ENCODE measurements at places on chromosomes 3 and 15.

GRCh38 chr3:153254361-153254760, 92.3 kb downstream of the RAP2B start:
- DNase-seq = no peak

DNA sequence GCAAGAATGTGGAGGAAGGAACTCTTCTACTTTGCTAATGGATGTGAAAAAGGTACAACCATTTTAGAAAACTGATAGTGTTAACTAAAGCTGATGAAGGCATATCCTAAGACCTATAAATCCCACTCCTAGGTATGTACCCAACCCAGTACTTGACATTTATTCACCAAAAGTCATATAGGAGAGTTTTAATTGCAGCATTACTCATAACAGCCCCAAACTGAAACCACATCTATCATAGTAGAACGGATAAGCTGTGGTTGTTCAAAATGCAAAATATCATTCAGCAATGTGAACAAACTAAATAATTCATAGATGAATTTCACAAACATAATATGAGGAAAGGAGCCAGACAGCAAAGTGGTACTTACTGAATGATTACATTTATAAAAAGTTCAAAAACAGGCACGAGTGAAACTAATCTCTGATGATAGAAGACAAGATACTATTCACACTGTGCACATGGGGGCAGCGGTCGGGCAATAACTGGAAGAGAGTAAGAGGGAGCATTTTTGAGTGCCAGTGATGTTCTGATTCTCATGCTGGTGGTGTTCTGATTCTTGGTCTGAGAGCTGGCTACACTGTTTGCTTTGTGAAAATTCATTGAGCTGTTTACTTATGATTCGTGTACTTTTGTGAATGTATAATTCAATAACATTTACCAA, 34.3 kb downstream of the GOLIM4 start:
- no peak for DNase-seq

GRCh38 chr15:74294010-74294409, 57.9 kb downstream of the CCDC33 start:
- DNase-seq = no peak

GRCh38 chr15:39593071-39593655, 12.3 kb downstream of the THBS1 start:
- no peak for DNase-seq

DNA sequence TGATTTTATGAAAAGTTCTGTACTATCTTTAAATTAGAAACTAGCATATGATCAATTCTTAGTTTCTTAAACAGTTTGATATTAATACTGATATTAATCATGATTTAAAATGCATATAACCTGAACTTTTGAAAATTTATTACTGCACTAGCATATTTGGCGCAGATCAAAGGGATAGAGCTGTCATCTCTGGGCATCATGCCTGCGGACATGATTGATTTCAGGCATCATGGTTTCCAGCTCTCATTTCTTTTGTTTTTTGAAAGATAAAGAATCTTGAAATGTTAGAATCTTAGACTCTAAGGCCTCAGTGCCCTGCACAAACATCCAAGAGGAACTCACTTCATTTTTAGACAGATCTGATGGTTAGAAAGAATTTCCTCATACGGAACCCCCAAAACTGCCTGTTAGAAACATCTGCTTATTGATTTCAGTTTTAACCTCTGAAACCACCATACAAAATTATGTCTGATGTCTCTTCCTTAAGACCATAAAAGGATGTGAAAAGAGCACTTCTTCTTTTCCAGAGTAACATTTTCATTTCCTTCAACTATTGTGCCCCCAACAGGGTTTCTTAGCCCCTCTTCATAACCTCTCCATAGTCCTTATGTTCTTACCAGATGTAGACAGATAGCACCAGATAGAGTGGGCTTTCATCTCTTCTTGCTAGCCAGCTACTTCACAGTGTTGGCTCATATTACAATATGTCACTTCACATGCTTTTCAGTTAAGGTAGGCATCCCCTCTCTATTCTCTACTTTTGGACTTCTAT, 110.8 kb downstream of the BBX start:
- DNase-seq = no peak

DNA sequence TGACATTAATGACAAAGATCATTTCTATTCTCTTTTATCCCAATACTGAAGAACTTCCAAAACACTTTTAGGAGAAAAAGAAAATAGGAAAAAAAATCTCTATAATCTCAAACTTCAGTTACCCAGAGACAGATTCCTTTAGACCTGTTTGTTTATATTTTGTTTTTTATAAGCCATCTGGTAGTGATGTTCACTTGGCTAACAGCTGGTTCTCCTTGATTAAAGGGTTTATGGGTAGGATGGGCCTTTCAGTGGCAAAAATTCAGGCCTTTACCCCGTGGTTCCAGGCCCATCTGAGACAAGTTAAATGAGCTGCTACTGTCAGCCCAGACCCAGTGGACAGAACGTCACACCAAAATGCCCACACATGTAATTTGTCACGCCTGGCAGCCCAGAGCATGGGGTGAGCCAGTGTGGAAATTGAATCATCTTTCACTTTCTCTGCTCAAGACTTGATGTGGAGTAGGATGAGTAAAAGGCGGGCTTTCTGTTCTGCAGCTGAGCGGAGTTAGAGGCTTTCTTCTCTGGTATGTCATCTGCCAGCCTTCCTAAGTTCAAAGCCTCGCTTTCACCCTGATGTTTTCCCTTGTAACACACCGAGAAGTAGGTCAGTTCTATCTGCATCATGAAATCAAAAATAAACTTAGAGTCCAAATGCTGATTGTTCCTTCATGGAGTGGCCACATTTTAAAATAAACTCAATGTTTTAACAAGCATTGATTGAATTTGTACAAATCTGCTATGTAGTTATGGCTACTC, 62.5 kb upstream of the SKOR1 start:
- no peak for DNase-seq

GRCh38 chr3:85783291-85783690, 824.5 kb downstream of the CADM2 start:
- DNase-seq = no peak

- no peak for DNase-seq
Measured at GRCh38 chr15:50873935-50874361, 34.5 kb upstream of the AP4E1 start.

GRCh38 chr3:81195478-81195877, 566.0 kb downstream of the GBE1 start:
- DNase-seq = no peak

DNA sequence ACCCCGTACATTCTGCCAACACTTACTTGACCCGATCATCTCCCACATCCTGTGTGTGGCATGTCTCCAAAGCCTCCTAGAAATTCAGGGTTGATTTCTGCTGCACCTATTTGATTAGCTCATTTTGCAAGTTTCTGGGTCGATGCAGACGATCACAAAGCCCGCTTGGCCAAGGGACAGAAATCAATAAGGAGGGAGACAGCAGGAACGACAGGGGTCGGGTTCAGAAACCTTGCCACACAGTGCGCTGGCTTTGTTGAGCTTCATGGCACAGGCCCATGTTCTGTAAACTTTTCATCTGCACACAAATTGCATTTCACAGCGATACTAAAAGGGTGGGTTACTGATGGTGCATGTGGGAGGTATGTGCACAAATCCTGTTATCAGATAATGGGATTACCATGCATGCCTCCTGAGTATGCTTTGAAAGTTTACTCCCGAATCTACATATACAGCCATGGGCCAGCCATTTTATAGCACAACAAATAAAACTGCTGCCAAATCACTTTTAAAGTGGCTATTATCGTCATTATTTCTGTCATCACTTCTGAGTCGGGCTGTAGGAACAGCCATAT, 95.9 kb upstream of the ATP11B start:
- DNase-seq = no peak

Measured in stimulated activated CD4-positive, alpha-beta T cell treated with anti-CD3 and anti-CD28 coated beads, Interleukin-1b, Interleukin-23, amount 100 ng/mL, for 1 hour (primary cell).